ENCODE measurements at places on chromosomes 3 and 15.

DNA sequence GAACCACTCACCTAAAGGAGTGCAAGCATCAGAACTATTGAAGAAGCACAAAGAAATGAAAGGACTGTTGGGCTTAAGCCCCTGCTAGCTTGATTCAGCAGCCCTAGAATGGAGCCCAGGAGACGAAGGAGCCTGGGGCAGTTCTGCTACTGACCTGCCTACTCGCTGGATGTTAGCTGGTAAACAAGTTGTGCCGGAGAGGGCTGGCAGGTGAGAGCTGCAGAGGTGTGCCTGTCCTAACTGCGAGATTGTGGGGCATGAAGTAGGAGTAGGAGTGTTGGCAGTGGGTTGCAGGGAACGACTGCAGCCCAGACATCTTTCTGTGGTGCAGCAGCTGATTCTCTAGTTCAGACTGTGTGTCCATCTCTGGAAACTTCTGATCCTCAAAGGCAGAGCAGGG lies 75.2 kb upstream of the GSK3B start:
- DNase-seq = no peak

- no peak for DNase-seq
Measured at GRCh38 chr15:50190166-50190570, 8.2 kb downstream of the SLC27A2 start.

DNA sequence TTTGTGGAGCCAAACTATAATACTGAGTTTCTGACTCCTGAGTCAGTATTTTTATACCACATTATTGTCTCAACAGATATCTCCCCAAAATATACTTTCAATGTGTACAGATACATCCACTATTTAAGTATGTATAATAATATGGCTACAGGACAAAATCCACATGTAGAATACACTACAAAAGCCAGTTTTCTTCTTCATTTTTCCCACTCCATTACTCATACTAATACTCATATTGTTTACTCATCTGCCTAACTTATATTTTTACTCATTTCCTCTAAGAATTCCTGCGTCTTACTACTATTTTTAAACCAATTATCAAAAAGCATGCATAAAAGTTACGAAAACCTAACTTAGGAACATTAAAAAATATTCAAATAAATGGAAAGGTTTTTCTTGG lies 440.8 kb downstream of the ZNF385D start:
- no peak for DNase-seq

- DNase-seq = no peak
Measured at GRCh38 chr15:80395616-80396015, 8.6 kb upstream of the ARNT2 start.

- peak; percentile 6 for DNase-seq
Measured at GRCh38 chr3:191290311-191291025, 38.7 kb upstream of the CCDC50 start.

DNA sequence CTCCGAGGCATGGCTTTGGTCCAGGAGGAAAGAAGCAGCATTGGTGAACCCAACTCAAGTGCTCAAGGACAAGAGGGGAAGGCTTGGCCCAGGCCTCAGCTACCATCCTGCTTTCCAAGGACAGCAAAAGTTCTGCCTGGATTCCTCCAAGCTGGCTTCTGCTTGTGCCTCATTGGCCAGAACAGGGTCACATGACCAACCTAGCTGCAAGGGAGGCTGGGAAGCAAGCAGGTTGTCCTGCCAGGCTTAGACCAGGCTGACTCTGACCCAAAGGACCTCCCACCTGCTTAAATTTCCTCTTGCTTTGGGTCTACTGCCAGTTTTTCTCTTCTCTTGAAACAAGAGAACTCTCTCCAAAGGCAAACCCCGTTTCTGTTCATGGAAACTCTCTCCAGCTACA lies 70.7 kb downstream of the RPN1 start:
- no peak for DNase-seq

DNA sequence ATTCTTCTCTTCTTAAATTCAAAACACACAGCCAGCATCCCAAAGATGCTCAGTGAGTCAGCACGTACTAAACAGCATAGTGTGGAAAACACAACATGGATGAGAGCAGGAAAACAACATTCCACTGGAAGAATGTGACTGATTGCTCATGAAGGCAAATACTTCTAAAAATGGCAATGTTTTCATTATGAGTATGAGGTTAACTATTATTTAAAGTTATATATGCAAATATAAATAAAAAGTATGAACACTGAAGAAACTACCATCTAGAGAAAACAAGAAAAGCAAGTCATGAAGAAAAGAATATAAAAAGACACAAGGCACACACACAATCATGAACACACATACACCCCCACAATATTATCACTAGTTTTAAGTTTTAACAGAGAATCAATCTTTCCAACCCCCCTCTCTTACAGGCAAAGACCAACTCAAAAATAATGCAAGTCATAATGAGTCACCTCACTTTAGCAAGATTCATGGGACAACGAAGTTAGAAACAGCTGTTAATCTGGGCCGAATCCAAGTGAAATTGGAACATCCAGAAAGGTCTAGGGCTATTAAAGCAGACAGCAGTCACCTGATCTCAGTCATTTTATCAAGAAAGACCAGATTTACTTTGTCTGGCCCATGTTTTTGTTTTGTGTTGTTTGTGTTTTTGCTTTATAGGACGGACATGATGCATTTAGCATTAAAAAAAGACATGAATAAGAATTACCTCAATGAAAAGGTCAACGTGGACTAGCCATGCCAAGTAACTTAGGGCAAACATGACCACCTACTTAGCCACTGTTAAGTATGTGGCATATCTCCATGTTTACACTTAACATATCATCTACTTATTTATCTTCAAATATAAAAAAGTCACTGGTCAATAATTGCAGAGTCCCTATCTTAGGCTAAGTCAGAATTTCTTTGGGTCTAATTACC lies 18.1 kb downstream of the GBE1 start:
- no peak for DNase-seq

DNA sequence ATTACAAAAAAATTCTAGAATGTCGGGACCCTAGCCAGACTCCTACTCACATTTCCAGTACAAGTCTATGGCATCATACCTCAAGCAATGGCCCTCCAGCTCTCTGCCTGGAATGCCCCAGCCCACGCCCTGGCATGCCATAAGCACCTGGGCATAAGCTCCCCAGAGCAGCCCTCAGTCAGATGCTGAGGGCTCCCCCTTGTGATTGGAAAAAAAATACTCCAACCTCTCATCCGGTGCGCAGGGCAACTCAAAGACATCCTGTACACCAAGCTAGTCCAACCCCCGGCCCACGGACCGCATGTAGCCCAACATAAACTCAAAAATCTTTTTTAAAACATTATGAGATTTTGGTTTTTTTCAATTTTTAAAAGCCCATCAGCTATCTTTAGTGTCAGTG lies 115.4 kb downstream of the NEK10 start:
- DNase-seq = no peak

GRCh38 chr3:94561094-94561493 lies 498.2 kb downstream of the NSUN3 start:
- DNase-seq = no peak

- DNase-seq = no peak
Measured at GRCh38 chr15:78418686-78419085, 19.3 kb upstream of the IREB2 start.

- DNase-seq = no peak
Measured at GRCh38 chr3:133475245-133476010, 75.6 kb downstream of the BFSP2 start.

DNA sequence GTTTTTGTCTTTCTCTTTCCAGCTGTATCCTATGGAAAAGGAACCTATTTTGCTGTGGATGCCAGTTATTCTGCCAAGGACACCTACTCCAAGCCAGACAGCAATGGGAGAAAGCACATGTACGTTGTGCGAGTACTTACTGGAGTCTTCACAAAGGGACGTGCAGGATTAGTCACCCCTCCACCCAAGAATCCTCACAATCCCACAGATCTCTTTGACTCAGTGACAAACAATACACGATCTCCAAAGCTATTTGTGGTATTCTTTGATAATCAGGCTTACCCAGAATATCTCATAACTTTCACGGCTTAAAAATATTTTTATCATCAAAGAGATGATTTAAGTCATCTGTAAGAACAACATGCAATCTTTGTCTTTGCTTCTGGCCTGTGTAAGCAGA lies 44.9 kb upstream of the PARP14 start:
- no peak for DNase-seq

DNA sequence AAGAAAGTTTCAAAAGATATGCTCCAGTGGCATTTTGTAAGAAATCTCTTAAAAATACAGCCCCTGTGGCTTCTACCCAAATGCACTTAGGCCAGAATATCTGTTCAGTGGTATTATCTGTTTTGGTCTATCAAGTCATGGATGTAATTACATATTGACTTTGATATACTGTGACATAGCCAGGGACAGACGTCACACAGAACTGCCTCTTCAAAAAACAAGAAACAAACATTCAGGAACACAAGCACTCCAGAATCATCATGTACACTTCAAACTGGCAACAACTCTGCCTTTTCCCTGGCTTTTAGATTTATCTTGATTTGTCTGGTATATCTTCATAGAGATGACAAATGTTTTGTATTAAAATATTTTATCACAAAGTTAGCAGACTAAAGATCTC lies 240.3 kb downstream of the IL5RA start:
- DNase-seq = no peak

- no peak for DNase-seq
Measured at GRCh38 chr3:68631850-68632545, 300.3 kb downstream of the TAFA4 start.

DNA sequence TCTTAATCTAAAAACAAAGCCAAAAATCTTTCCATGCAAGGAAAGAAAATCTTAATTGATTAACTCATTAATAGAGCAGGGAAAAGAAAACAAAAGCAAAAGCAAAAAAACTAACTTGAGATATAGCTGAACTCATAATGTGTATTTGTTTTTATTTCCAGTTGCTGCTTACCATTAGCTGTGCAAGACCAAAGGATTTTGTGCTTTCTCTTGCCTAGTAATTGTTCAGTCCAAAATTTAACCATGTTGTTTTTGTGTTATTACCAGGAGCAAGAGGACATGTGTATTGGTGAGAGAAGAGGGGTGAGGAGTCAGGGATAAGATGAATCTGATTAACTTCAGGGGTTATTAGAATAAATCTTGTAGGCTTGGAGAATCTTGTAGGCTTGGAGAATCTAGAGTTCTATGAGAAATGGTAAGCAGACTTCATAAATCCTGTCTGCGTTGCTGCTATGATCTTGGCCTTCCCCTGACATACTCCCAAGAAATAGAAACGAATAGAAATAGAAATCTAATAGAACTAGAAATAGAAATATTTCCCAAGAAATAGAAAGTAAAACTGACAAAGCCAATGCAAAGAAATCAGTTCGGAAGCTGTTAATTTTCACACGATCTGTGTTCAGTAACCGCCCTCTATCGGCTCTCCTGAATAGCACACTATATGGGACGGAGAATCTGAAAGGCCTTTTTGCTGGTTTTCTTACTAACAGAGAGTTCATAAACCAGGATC lies 72.6 kb upstream of the TNFSF10 start:
- peak; percentile 79 for DNase-seq

- DNase-seq = no peak
Measured at GRCh38 chr3:69819282-69819681, 80.0 kb downstream of the MITF start.

GRCh38 chr3:44960387-44961026 lies 15.5 kb downstream of the ZDHHC3 start:
- DNase-seq = no peak

DNA sequence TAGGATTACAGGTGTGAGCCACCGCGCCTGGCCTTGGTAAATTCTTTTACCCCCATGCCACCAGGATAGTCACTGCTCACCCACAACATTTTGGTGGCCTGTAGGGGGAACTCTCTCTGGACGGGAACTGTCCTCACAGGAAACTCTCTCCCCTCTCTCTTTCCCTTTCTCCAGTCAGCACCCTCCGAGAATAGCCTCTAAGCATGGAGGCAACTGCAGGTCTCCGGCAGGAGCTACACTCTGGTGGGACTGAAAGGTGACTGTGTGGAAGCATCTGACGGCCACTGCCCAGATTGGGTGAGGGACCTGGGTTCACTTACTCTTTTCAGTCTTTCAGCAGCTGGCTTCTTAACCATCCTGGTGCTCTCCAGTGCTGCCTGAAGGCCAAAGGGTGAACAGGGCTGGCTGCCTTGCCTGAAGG lies 21.3 kb downstream of the TRANK1 start:
- DNase-seq = no peak

DNA sequence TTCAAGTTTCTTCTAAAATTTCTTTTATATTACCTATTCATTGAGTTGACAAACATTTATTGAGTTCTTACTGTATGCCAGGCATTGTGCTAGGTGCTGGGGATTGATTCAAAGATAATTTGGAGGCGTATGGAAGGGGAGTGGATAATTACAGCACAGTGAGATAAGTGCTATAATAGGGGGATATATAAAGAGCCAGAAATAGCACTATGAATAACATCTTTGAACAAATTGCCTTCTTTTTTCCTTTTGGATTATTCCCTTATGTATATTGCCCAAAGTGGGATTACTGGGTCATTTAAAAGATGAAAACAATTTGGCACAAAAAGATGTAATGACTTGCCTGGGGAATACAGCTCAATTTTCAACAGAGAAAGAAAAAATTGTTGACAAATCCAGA lies 64.6 kb downstream of the LPP start:
- no peak for DNase-seq

GRCh38 chr15:74768771-74769342 lies 13.0 kb upstream of the CSK start:
- peak; percentile 68 for DNase-seq

DNA sequence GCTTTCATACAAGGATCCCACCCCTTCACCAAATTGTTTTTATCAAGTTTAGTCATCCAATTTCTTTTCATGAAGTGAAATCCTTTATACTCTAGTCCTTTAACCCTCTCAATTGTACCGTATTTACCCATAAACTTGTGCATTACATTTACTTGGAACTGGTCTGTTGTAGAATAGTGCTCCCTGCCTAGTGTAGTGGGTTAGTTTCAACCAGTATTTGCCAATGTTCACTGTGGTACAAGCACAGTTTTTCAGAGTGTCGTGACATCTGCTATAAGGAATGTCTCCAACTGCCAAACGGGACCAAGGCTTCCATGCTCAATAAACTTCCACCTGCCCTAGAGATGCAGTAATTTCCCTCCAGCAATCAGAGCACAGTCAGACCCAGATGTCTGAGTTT lies 211.9 kb downstream of the KCNAB1 start:
- no peak for DNase-seq

DNA sequence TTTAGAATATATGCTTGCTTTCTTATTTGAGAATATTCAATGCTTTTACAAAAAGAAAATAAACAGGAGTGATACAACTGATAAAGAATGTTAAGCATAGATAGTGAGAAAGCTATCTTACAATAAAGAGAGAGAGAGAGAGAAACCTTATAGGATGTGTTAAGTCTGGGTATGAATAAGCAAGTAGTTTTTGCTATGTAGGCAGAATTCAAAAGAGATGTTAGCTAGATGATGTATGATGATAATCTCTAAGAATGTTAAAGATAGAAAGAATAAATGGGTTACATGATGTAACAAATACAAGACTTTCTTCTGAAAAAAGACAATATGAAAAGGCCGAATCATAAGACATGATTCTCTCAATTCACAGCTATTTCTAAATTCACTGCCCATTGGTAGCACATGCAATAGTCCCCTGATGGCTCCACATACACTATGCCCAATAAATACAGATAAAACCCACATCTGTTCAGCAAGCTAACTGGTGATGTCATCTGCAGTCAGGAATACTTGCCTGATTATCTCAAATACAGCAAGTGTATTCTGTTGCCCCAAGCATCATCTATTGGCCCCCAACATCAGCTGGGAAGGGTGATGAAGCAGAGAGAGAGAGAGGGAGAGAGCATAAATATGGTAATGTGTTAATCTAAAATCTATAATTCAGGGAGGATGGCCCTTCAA lies 169.2 kb upstream of the LYSMD4 start:
- no peak for DNase-seq

- peak; percentile 34 for DNase-seq
Measured at GRCh38 chr15:82849556-82850512, 40.4 kb downstream of the WHAMM start.
